ENCODE measurements at places on chromosomes 16 and 17.

DNA sequence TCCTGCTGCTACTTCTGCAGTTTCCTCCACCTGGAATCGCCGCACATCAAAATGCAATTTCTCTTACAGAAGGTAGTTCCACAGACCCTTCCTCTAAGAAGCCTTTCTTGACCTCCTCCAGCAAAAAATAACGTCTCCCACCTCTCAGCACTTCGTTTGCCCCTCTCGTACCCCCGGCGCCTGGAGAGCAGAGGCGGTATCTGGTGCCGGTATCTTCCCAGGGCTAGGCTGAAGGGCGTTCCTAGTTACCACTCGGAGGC is 482 bp downstream of the DCTPP1 start:
- DNase-seq, result no peak

DNA sequence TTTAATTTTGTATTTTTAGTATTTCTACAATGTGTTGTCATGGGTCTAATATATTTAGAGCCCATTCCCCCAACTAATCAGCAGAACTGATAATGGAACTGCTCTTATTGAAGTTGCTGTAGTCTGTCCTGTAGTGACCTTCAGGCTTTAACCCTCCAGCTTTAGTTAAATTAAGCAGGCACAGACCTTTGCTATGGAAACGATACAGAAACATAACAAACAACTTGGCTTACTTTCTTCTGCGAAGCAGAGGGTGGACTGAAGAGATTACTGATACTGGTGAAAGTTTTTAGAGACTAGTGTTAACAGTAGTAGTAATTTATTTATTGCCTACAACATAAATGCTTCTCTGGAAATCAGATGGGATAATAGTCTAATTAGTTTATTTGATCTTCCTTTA is 61.4 kb downstream of the NFATC3 start:
- no peak for DNase-seq

DNA sequence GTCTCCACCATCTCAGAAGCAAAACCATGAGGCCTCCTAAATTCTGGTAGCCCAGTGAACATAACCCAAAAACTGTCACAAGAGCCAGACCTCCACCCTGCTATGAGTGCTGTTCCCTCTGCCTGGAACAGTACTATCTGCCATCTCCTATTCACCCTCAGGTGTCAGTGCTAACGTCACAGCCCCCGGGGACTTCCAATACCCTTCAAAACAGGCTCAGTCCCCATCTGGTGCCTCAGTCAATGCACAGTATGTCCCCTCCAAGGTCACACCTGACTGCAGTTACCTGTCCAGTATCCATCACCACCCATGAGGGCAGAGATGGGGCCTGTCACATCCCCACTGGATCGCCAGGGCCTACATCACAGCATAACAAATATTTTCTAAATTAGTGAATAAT is 11.5 kb downstream of the CREBBP start:
- no peak for DNase-seq

- DNase-seq, result no peak
Observed at GRCh38 chr17:75720656-75721462, at the start of gene ITGB4. ITGB4 (plus strand) TSS chr17:75721459; CDS start chr17:75724704, 3,245 bp downstream.

- no peak for DNase-seq
Observed at GRCh38 chr17:31480067-31480466, 88.6 kb downstream of the RAB11FIP4 start.

DNA sequence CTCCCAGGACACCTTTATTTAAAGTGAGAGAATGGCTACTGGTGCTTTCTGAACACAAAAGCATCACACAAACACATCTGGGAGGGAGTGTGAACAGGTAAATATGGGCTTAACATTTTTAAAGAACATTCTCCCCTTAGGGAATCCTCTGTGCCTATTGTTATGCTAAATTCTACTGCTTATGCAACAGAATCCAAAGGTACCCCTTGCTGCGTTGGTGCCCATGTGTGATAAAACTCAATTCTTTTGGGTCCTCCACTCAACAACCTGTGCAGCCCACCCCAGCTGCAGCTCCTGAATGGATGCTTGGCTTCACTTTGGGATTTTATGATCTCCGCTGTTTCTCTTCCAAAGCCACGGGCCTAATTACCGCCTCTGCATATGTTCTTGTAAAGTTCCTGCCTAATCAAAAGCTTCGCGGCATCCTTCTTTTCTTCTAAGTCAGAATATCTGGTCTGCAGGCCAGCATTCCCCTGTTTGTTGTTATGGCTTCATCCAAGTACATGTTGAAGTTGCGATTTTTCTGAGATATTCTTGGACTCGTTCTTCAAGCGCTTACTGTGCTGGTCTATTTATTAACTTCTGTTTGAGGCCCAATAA is 23.9 kb downstream of the RHBDL3 start:
- DNase-seq, result no peak

GRCh38 chr16:77890075-77890474 is 101.7 kb downstream of the VAT1L start:
- DNase-seq, result no peak

GRCh38 chr17:33266116-33266515 is 27.0 kb downstream of the ASIC2 start:
- no peak for DNase-seq

GRCh38 chr17:65799454-65799853 is 238.0 kb upstream of the AXIN2 start:
- no peak for DNase-seq

DNA sequence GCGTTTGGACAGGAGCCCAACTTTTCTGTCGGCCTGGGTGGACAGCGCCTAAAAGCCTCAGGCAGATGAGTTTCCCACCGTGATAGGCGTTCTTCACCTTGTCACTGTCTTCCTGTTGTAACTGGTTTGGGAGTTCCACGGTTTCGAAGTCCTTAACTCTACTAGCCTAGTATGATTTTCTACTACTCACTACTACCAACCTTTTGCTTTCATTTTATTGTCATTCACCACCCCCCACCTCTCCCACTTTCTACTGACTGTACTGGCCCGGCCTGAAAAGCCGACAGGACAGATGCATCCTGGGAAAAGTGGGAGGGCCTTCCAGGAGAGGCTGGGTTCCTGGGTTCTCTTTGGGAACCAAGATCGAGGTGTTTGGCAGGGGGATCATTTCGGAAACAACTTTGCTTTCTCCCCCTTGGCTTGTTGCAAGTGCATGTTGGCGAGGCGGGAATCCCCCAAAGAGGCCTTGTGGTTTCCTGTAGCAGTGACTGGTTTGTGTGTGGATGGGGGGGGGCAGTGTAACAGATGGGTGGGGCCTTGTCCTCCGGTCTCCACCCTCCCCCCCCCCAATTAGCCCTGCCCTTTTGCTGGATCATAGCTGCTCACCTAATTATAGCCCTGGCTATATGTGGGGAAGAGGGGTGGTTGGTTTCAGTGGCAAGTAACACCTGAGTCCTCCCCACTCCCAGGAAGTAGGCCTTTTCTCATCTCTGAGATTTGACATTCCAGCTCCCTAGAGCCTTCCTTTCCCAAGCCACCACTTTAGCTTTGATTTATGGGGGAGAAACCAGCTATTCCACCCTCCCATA is 1.4 kb downstream of the EIF5A start:
- peak; percentile 84 for DNase-seq

All from SW 1271 (cell line).